ENCODE measurements at places on chromosomes 16 and 17.

DNA sequence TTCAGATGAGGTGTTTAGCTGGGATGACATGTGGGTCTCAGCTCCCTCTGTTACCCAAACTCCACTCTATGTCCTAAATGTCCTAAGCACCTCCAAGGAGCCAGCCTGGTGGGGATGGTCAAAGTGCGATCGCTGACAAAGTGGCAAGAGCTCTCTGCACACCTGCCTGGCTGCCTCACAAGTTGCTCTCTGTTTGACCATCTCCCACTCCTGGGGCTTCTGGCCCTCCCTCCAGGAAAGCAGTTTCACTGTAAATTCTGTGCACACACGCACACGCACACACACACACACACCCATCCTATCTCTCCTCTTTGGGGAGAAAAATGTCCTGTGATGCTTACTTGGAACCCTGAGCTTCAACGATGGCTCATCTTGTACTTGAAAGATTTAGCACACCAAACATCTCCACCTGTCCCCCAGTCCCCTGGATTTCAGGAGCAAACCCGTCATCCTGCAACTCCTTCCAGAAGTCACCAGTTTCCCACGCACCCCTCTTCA, 1.7 kb downstream of the PITPNA start:
- no peak for DNase-seq

DNA sequence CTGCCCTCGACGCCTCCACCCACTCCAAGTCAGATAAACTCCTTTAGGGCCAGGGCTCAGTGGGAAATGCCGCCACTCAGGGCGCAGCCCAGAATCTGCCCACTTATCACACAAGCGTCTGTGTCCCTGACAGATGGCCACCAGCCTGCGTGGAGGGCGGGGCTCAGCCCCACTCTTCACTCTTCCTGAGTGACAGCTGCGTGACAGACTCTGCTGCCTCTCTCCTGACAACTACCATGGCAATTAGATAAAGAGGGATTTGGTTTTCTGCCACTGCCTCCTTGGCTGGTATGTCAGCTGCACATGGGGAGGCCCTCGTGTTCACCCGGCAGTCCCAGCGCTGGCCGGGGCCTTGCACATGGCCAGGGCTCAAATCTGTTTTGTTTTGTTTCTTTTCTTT, 96.2 kb downstream of the RTN4RL1 start:
- DNase-seq = no peak

DNA sequence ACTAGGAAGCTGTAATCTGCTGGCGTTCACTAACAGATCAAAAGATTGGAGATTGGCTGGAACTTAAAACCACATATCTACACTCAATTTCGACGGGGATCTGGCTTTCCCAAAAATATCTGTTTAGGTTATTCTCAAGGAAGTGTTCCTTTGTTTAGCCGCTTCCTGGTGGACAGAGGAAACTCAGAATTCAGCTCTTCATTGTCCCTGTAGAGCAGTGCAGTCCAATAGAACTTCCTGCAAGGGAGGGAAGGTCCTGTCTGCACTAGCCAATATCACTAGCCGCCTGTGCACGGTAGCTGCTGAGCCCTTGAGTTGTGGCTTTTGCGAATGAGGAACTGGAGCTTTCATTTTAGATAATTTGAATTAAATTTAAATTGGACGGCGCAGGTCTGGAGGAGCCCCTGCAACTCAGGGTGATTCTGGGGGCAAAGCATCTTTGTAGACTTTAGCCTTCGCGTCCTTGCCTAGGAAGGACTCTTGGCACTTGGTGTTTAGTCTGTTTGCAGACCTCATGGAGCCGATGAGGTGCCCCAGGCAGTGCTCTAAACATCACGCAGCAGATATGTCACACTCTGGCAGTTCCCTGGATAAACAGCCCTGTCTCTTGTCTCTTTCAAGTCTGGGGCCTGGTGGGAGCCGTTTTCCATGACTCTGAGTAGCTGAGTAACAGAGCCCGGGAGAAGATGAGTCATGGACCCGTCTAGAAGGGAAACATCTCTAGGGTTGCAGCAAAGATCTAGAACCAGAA, 122.2 kb downstream of the CCDC182 start:
- DNase-seq = no peak

DNA sequence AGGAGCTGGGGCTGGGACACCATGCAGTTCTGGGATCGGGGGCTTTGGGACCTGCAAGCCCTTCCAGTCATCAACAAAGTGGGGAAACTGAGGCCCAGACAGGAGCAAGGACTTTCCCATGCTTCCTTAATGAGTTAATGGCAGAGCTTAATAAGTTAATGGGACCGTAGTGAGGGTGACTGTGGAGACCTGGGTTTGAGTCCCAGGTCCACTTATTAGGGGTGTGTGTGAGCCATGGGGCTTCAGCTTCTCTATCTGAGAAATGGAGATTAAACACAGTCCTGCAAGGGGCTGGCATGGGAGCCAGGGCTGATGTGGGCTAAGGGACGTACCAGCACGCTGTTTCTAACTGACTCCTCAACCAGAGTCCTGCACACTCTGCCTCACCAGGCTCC, 41.7 kb upstream of the NKD1 start:
- DNase-seq = no peak

DNA sequence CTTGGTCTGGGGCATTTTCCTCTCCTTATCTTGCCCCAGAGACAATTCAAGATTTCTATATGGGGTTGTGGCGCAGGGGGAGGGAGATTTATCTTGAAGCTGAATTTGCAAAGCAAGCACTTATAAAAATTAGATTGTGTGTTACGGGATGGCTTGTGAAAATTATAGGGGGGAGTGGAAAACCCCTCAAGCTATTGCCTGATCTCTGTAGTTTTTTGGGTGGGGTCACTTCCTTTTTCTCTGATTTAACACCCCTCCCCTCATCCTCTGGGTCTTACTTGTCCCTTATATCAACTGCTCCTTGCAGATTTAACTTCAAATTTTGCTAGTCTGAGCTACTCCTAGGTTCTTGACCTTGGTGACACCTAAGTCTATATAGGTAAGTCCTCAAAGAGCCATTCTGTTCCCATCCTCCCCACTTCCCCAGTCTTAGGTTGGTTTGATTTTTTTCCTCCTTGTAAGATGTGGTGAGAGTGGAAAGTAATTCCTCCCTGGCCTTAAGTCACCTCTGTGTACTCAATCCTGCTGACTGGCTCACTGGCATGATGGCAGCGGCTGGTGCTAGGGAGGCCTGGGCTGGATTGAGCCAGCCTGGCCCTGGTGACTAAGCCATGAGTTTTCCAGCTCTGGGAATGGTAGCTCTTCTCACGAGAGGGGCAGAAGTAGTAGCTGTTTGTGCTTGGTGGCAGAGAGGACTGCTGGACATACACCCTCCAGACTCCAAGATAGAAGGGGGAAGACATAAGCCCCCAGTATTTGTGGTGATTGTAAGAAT, 2.3 kb downstream of the ARL4D start:
- DNase-seq = no peak

- no peak for DNase-seq
Measured at GRCh38 chr16:57893559-57894389, 77.2 kb downstream of the CNGB1 start.

- no peak for DNase-seq
Measured at GRCh38 chr16:27720731-27721530, 171.0 kb downstream of the KATNIP start.

Measured in stimulated activated CD8-positive, alpha-beta memory T cell treated with anti-CD3 and anti-CD28 coated beads, Interleukin-7, amount 100 ng/mL, for 4 hours (primary cell).